Activated CD4-positive, alpha-beta memory T cell treated with anti-CD3 and anti-CD28 coated beads, Interleukin-2, amount 10 ng/mL, durations not matched to agents 7 days and 5 days (primary cell): ENCODE measurements at places on chromosomes 13 and 19.

- H3K27me3 ChIP-seq = no peaks in the 10 kb centered on the region
- H3K27ac ChIP-seq = no peak overlapping the region
- no peaks in the 10 kb centered on the region for H3K4me1 ChIP-seq
- no peak for DNase-seq
- H3K36me3 ChIP-seq = peaks cover 4% of the 10 kb centered on the region
Measured at GRCh38 chr19:56933014-56933705, 92.6 kb upstream of the PEG3 start.

- no peaks in the 10 kb centered on the region for H3K4me1 ChIP-seq
- DNase-seq = no peak
- H3K4me3 ChIP-seq = no peak overlapping the region
- no peaks in the 10 kb centered on the region for H3K36me3 ChIP-seq
Measured at GRCh38 chr13:69274231-69274630, 833.4 kb upstream of the ATXN8OS start.

- peak; percentile 65 for DNase-seq
- H3K4me3 ChIP-seq = peak overlapping the region; percentile 41
- peak overlapping the region; percentile 98 for H3K27ac ChIP-seq
- H3K4me1 ChIP-seq = peaks cover 76% of the 10 kb centered on the region
- H3K27me3 ChIP-seq = no peaks in the 10 kb centered on the region
Measured at GRCh38 chr19:19606021-19606420, 12.5 kb downstream of the PBX4 start.

DNA sequence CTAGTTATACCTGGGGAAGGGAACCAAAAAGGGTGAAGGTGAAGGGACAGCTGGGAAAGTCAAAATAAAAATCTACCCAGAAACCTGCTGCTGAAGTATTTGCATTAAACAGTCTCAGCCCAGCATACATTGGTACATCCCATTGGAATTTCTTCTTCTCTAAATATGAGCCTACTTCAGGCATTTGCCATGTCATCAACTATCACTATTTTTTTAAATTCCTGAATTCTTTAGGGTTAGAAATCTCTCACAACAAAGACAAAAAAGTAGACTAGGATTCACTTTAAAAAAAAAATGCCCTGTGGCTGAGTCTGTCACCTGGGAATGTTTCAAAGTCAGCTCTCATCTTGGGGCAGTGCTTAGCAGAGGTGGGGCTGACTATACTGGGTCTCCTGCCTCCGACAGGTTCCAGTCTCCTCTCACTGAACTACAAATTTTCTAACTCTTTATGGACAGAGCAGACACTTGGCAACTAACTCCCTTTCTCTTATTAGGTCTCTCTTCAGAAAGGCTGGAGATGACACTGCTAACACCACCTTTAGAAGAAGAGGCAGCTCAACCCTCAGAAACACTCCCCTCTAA is 141.2 kb downstream of the LHFPL6 start:
- no peaks in the 10 kb centered on the region for H3K36me3 ChIP-seq
- no peaks in the 10 kb centered on the region for H3K4me1 ChIP-seq
- no peak overlapping the region for H3K27ac ChIP-seq
- H3K4me3 ChIP-seq = no peak overlapping the region
- H3K27me3 ChIP-seq = peaks cover 6% of the 10 kb centered on the region

GRCh38 chr13:61777271-61777670 is 361.6 kb upstream of the PCDH20 start:
- no peaks in the 10 kb centered on the region for H3K36me3 ChIP-seq
- no peak for DNase-seq
- no peak overlapping the region for H3K4me3 ChIP-seq
- no peak overlapping the region for H3K27ac ChIP-seq
- no peaks in the 10 kb centered on the region for H3K4me1 ChIP-seq

GRCh38 chr13:27334774-27335435 is 64.3 kb downstream of the RASL11A start:
- no peak overlapping the region for H3K4me3 ChIP-seq
- H3K27me3 ChIP-seq = peaks cover 19% of the 10 kb centered on the region
- no peak overlapping the region for H3K27ac ChIP-seq
- H3K36me3 ChIP-seq = no peaks in the 10 kb centered on the region
- peaks cover 3% of the 10 kb centered on the region for H3K4me1 ChIP-seq
- no peak for DNase-seq

DNA sequence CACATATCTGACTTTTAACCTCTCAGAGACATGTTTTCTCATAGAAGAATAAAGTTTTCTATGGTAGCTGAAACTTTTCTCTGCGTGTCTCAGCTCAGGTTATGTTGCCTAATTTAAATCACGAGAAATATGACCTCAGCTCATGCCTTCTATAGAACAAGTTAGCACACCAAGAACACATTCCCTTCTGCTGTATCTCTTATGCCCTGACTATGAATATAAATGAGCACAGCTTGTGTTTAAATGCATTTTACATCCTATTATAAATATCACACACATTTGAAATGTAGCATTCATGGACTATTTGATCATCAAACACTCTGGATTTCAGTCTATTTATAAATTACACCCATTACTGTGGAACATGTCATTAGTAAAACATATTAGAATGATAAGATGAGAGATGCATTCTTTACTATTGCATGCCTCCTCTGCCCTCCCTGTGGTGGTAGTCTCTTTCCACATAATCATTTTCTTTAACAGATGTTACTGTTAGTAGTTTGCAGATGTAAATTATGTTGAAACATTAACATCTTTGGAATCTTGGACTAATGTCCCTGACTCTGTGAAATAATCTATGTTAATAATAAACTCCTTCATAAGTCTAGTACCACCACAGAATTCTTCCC is 2044.9 kb upstream of the PCDH20 start:
- no peak overlapping the region for H3K4me3 ChIP-seq
- no peaks in the 10 kb centered on the region for H3K27me3 ChIP-seq
- DNase-seq = no peak
- H3K4me1 ChIP-seq = no peaks in the 10 kb centered on the region

DNA sequence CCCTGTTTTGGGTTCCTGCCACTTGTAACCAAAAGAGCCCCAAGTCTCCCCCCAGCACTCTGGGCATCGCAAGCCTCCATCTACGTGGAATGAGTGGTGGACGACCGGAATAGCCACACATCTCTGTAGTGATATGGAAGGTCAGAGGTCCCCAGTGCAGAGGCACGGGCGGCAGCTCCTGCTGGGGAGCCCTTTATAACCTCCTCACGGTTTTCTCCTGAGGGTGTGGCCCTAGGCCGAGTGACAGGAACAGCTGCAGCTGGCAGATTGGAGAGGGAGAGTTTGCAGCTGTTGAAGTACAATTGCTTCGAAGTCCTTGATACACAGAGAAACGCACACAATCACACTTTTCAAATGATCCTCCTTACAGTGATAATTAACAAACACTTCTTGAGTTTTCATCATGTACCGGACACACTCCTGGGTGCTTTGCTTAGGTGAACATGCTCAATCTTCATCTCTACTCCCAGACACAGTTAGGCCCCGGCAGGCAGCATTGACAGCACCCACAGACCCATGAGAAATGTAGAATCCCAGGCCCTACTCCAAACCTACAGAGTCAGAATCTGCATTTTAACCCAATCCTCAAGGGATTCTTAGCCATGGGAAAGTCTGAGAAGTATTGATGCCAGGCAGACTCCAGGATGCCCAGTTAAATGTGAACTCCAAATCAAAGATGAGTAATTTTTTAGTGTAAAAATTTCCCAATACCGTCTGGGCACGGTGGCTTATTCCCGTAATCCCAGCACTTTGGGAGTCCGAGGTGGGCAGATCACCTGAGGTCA is 4.9 kb upstream of the ZNF787 start:
- H3K4me3 ChIP-seq = no peak overlapping the region
- no peaks in the 10 kb centered on the region for H3K36me3 ChIP-seq
- no peak overlapping the region for H3K27ac ChIP-seq
- no peak for DNase-seq

GRCh38 chr19:11530432-11530831 is 1.5 kb upstream of the ECSIT start:
- H3K4me1 ChIP-seq = peaks cover 27% of the 10 kb centered on the region
- H3K36me3 ChIP-seq = peaks cover 4% of the 10 kb centered on the region
- no peak overlapping the region for H3K27ac ChIP-seq
- peak; percentile 35 for DNase-seq

DNA sequence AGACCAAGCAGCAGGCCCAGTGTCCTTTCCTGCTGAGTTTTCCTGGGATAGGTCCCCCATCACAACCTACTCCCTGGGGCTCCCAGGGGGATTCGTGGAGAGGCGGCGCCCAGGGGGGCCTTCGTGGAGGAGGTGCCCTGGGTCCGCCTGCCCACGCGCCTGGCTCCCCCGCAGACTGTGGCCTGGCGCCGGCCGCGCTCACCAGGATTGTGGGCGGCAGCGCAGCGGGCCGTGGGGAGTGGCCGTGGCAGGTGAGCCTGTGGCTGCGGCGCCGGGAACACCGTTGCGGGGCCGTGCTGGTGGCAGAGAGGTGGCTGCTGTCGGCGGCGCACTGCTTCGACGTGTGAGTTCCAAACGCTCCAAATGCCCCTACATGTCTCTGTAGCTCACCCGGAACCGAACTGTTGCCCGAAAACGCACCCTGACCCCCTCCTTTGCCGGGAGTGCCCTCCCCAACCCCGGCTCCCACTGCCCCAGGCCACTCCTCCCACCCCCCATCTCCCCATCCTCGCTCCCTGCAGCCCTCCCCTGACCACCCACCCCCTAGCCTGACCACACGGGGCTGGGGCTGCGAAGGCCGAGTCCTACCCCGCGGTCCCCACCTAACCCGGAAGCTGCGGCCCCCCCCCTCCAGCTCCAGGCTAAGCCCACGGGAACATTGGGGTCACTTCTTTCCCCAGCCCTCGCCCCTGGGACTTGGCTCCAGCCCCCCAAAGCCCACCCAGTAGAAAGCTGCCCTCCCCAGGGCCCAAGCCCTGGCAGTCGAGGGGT is 3.3 kb downstream of the TIMM13 start:
- no peaks in the 10 kb centered on the region for H3K27me3 ChIP-seq
- H3K4me3 ChIP-seq = no peak overlapping the region
- peaks cover 9% of the 10 kb centered on the region for H3K36me3 ChIP-seq
- peaks cover 17% of the 10 kb centered on the region for H3K4me1 ChIP-seq
- no peak overlapping the region for H3K27ac ChIP-seq
- DNase-seq = no peak

DNA sequence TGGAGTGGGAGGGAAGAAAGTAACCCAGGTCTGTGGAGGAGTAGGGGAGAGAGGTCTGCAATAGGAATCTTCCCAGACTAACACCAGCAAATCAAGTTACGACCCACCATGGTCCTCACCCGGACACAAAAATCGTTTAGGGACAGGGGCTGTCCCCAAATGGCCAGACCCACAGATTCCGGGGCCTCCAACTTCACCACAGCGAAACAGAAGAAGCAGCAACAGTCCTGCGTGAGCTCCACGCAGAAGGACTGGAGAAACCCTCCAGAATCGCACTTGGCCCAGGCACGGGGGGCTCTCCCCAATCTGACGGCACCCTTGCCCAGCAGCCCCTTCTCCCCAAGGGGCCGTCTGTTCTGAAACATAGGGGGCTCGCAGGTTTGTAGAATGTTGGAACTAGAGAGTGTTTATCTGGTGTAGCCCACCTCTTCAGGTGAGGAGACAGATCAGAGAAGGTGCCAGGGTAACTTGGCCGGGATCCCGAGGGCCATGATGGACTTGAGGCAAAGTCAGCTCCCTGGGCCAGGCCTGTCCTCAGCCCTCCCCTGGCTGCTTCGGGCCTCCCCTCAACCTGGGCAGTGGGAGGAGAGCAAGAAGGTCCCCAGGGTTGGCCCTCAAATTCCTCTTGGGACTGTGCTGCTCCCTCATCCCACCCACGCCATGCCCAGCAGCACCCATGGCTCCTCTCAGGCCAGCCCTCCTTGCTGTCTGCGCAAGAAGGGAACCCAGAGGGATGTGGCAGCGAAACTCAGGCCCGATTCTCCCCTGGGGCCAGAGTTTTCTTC is 82.5 kb upstream of the GPR183 start:
- H3K27me3 ChIP-seq = no peaks in the 10 kb centered on the region
- peaks cover 16% of the 10 kb centered on the region for H3K36me3 ChIP-seq
- H3K27ac ChIP-seq = no peak overlapping the region
- H3K4me3 ChIP-seq = no peak overlapping the region
- peaks cover 26% of the 10 kb centered on the region for H3K4me1 ChIP-seq
- DNase-seq = peak; percentile 14

DNA sequence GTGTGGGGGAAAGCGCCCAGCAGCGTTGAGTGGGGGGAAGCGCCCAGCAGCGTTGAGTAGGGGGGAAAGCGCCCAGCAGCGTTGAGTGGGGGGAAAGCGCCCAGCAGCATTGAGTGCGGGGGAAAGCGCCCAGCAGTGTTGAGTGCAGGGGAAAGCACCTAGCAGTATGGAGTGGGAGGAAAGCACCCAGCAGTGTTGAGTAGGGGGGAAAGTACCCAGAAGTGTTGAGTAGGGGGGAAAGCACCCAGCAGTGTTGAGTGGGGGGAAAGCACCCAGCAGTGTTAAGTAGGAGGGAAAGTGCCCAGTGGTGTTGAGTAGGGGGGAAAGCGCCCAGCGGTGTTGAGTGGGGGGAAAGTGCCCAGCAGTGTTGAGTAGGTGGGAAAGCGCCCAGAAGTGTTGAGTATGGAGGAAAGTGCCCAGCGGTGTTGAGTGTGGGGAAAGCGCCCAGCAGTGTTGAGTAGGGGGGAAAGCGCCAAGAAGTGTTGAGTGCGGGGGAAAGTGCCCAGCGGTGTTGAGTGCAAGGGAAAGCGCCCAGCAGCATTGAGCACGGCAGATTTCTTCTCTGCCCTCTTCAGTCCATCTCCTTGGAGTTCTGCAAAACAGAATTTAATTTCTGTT is 138.4 kb downstream of the ATP11A start:
- H3K27ac ChIP-seq = no peak overlapping the region
- no peak overlapping the region for H3K4me3 ChIP-seq
- DNase-seq = no peak
- H3K36me3 ChIP-seq = peaks cover 46% of the 10 kb centered on the region
- H3K4me1 ChIP-seq = no peaks in the 10 kb centered on the region
- no peaks in the 10 kb centered on the region for H3K27me3 ChIP-seq

DNA sequence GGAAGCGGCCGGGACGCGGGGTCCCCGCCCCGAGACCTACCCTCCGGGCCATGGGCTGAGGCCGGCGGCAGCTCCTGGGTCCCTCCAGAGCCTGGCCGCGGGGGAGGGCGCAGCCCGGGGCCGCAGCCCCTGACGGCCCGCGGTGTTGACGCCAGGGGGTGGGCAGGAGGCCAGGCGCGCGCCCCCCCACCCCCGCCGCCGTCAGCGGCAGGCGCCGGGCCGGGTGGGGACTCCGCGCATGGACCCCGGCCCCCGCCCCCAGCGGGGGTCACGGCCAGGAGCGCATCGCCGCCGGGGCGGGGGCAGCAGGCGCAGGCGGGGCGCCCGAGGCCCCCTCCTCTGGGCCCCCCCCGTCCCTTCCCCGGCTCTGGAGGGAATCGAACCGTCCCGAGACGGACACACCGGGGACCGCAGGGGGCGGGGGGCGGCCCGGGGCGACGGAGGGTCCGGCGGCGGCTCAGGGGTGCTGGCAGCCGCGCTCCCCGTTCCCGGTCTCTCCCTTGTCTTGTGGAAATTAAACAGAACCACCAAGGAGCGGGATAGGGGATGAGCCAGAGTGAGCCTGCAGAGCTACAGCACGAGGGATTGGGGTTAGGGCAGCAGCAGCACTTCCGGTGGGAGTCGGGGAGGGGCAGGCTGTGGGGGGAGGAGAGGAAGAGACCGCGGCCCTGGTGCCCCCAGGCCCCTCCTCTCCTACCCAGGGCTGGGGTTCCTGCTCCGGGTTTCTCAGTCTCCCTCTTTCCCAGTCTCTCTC is at the start of gene MEIS3:
TSS of gene MEIS3 (minus strand) at position 498 of the 754 bp plus-strand sequence. CDS start at position 52, 446 bp downstream.
- H3K27ac ChIP-seq = no peak within 1 kb of the TSS
- peaks cover 15% of the 10 kb centered on the region for H3K4me1 ChIP-seq
- H3K27me3 ChIP-seq = peaks cover 82% of the 10 kb centered on the region
- H3K4me3 ChIP-seq = no peak within 1 kb of the TSS

- no peak overlapping the region for H3K4me3 ChIP-seq
- peaks cover 14% of the 10 kb centered on the region for H3K36me3 ChIP-seq
- no peaks in the 10 kb centered on the region for H3K27me3 ChIP-seq
- peaks cover 2% of the 10 kb centered on the region for H3K4me1 ChIP-seq
- DNase-seq = no peak
Measured at GRCh38 chr13:32669030-32669646, 82.9 kb downstream of the PDS5B start.
